ENCODE measurements at places on chromosomes 16 and 17.

GRCh38 chr17:77377710-77378235 is 237.0 kb downstream of the SEC14L1 start:
- no peak for DNase-seq

DNA sequence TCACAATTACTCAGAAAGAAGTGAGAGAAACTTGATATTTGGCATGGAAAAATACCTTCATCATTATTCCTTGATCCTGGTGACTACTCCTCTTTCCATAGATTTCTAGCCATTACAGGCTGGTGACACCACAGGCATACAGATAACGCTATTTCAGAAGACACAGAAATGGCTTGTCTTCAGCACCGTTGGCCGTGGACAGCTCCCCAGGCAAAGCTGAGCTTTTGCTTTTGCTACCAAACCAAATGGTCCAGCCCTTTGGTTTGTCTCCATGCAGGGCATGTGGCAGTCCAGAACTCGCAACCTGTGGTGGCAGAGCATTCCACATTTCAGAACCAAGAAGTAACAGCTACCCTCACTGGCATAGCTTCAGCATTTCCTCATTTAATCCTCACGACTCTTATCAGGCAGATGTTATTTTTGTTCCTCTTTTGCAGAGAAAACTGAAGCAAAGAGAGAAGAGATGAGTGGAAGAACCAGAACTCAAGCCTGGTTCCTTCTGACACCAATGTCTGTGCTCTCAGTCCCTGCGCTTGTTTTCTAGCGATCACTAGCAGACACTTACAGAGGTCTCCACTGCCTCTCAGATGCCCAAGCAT is 55.5 kb downstream of the HS3ST4 start:
- peak; percentile 1 for DNase-seq

DNA sequence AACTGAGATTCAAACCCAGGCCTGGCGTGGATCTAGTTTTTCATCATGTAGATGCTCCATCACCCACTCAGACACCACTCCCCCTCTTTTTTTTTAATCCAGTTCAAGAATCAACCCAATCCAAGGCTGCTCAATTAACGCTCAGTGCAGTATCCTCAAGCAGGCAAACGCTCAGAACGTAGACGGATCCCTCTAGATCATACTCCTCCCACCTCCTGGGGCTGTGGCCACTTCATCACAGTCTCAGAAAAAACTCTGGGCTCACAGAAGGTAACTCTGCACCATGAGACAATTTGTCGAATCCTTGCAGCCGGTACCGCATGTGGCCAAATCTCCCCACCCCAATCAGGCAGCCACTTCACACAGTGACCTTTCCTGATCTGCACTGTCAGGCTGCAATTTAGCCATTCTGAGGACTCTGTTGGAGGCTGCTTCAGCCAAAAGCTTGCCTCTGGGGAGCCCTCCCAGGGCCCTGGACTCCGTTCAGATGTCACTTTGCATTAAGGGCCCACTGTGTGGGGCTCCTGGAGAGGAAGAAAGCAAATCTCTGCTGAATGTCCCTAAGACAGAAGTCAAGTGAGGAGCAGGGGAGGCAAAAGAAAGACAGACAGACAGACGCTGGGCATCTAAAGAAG is 183.5 kb downstream of the XYLT1 start:
- DNase-seq: no peak

DNA sequence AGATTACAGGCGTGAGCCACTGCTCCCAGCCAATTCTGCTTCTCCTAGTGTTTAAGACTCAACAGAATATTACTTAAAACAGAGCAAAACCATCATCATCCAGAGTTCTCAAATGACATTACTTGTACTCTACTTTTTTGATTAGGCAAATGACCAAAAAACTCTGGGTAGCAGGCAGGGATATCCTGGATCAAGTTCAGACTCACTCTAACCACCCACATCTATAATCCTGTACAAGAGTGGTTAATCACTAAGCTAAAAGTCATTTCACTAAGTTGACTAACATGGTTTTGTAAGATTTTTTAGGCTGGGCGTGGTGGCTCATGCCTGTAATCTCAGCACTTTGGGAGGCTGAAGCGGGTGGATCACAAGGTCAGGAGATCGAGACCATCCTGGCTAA is 6.8 kb downstream of the NAE1 start:
- DNase-seq: no peak

GRCh38 chr16:63135069-63135468 is 1098.8 kb upstream of the CDH8 start:
- DNase-seq: no peak

- no peak for DNase-seq
Observed at GRCh38 chr16:30660424-30661261, 2.4 kb downstream of the FBRS start.

DNA sequence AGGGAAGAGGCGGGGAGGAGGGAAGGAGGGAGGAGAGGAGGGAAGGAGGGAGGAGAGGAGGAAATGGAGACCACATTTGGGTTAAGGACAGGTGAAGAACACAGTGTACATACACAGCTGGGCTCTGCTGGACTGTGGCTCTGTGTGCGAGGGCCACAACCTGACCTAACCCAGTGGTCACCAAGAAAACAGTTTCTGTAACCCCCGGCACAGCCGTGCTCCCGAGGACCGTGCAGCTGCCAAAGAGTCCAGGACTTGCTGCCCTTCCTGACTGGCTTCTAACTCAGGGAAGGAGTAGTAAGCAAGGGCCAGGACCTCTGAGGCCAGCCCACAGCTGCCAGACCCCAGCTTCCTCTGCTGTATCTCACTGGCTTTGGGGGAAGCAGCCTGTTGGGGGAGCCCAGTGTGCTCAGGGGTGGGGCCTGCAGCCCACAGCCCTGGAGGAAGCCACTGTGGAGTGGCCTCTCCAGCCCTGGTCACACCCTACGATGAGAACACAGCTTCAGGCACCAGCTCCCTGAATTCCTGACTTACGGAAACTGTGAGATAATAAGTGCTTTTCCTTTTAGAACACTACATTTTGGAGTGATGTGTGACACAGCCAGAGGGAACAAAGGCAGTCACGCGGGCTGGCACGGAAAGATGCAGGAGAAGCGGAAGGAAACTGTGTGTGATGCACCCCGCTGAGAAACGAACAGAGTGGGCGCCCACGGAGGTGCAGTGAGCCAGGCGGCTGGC is 32.3 kb downstream of the SLC7A5 start:
- no peak for DNase-seq

- DNase-seq: no peak
Observed at GRCh38 chr17:30323262-30323894, 10.5 kb downstream of the TMIGD1 start.

DNA sequence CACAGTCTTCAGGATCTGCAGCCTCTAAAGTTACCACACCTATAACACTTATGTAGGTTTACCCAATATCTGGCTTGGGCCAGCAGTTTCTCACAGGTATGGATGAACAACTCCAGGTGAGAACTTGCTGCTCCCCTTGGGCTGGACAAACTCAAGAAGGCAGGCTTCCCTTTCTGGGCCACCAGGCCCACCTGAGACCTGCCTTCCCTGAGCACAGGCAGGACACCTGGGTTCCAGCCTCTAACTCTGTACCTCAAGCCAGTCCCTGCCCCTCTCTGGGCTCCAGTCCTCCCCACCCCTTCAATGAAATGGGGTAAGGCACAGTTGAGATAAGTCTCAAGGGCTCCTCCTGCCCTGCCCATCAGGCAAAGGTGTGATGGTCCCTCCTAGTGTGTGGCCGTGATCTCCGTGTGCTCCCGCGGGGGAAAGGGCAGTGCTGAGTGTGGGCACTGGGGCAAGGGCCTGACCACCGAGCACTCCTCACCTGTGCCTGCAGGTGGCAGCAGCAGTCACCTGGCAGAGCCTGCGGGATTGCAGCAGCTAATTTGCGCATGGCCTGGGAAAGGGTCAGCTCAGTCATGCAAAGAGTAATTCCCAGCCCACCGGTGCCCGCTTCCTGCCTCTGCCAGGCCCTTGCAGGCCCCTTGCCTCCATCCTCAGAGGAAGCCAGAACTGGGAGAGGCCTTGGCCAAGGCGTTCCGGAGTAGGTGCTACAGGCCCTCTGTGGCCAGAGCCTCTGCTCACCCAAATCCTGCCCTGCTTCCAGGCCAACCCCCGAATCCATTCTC is 28.2 kb upstream of the ADGRG1 start:
- no peak for DNase-seq

- no peak for DNase-seq
Observed at GRCh38 chr16:8961811-8962390, 1.8 kb downstream of the USP7 start.

DNA sequence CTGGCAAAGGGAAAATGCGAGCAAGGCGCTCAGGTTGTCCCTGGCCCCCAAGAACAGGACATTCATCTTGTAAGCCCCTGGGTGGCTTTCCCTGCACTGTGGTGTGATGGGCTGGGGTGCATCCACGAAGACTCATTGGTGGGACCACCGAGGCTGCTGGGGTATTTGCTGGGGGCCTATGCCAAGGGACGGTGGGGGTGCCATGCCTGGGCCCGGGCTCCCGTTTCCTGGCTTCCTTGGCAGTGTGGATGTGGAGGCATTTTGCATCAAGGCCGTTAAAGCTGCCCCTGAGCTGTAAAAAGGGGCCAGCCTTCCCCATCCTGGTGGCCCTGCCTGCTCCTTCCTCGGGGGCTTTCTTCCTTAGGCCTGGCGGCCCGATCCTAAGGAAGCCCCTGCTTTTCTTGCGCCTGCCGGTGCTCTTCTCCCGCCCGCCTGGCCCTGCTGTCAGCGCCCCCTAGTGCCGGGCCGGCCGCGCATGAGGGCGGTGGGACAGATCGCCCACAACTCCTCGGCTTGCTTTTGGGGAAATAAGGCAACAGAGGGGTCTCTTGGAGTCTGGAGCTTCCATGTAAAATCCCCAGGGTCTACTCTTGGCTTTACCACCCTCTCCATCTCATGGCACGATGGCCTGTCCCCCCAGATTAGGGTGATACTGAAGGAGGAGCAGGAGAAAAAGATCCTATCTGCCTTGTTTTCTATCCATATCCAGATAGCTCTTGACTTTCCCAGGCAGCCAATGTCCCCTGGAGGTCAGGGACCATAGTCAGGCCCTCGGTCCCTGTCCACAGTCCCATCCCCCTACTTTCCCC is 9.8 kb upstream of the TBX2 start:
- no peak for DNase-seq

- no peak for DNase-seq
Observed at GRCh38 chr16:49838441-49839016, 17.4 kb downstream of the ZNF423 start.

GRCh38 chr17:32281011-32281451 is 15.4 kb downstream of the RHBDL3 start:
- DNase-seq: no peak

DNA sequence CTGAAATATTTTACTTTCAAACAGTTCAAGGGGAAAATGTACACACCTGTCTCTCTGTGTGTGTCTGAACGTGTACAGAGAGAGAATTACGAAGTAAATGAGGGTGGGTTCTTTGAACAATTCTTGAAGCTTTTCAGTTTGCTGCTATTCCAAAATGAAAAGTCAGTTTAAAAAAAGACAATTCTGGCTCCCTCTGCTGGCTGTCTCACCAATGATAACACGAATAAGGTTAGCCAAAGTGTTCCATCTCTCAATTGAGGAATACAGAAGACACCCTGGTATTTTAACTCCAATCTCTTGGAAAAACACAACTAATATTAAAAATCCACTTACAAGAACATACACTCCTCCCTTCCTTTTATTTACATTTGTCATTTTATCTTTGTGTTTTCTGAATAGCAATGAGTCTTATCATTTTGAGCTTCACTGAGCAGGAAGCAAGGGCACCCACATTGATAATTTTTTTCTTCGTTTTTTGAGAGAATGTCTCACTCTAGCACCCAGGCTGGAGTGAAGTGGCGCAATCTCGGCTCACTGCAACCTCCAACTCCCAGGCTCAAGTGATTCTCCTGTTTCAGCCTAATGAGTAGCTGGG is 20.5 kb downstream of the EFTUD2 start:
- peak; percentile 17 for DNase-seq

DNA sequence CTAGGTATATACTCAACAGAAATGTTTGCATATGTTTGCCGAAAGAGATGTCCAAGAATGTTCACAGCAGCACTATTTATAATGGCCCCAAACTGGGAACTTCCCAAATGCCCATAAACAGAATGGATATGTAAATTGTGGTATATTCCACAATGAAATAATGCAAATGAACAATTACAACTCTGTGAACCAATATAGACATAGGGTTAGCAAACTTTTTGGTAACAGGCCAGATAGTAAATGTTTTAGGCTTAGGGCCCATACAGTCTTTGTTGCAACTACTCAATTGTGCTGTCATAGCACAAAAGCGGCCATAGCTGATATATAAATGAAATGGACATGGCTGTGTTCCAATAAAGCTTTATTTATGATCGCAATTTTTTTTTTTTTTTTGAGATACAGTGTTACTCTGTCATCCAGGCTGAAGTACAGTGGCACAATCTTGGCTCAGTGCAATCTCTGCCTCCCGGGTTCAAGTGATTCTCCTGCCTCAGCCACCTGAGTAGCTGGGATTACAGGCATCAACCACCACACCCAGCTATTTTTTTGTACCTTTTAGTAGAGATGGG is 16.5 kb downstream of the XYLT1 start:
- DNase-seq: no peak

- DNase-seq: peak; percentile 65
Observed at GRCh38 chr17:63151941-63152523, 186.0 kb downstream of the TANC2 start.

DNA sequence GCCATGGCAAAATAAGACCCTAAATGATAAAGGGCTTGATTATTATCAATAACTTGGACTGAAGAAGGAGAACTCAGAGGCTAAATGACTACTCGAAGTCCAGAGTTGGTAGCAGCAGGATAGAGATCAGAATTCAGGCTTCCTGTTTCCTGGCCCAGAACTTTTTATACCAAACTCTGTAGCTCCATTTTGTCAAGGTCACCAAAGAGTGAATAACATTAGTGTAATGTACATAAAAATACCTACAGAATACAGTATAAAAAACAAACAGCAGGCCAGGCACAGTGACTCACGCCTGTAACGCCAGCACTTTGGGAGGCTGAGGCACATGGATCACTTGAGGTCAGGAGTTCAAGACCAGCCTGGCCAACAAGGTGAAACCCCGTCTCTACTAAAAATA is 79.0 kb downstream of the ARHGAP17 start:
- DNase-seq: no peak

DNA sequence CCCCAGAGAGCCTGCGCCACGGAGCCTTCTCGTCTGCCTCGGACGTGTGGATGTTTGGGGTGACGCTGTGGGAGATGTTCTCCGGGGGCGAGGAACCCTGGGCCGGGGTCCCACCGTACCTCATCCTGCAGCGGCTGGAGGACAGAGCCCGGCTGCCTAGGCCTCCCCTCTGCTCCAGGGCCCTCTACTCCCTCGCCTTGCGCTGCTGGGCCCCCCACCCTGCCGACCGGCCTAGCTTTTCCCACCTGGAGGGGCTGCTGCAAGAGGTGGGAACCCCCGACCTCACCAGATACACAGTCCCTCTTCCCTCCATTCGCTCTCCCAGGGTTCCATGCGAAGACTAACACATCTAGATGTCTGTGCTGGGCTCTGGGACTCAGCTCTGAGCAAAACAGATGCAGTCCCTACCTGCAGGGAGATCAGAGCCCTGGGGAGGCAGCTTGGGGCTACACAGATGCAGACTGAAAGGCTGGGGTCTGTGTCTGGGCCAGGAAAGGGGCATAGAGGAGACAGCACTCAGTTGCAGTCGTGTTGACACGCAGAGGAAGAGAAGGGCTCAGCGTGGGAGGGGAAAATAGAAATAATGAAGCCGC is 3.7 kb downstream of the TNK1 start:
- DNase-seq: no peak

- DNase-seq: peak; percentile 70
Observed at GRCh38 chr16:75590920-75591843, 25.0 kb downstream of the GABARAPL2 start.

GRCh38 chr17:80970044-80970761 is 21.4 kb upstream of the CHMP6 start:
- no peak for DNase-seq

Data from globus pallidus (tissue), 1 donor.